ENCODE measurements at places on chromosomes 1 and 21.

GRCh38 chr1:230891413-230891812 lies 23.1 kb upstream of the C1orf198 start:
- DNase-seq: no peak

- no peak for DNase-seq
Observed at GRCh38 chr1:9085306-9085940, 16.0 kb upstream of the SLC2A5 start.

- DNase-seq: no peak
Observed at GRCh38 chr1:21490774-21491487, 18.3 kb upstream of the ALPL start.

GRCh38 chr1:180970333-180971079 lies 52.2 kb downstream of the STX6 start:
- no peak for DNase-seq

DNA sequence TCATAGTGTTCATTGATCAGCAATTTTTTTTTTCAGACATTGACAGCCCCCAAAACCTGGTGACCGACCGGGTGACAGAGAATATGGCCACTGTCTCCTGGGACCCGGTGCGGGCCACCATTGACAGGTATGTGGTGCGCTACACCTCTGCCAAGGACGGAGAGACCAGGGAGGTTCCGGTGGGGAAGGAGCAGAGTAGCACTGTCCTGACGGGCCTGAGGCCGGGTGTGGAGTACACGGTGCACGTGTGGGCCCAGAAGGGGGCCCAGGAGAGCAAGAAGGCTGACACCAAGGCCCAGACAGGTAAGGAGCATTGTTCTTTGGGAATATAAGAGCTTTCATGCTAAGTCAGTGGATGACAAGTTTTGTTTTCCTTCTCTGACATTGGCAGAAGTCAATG lies 49.3 kb downstream of the TNN start:
- DNase-seq: no peak

GRCh38 chr1:60569189-60569588 lies 495.6 kb upstream of the C1orf87 start:
- no peak for DNase-seq

DNA sequence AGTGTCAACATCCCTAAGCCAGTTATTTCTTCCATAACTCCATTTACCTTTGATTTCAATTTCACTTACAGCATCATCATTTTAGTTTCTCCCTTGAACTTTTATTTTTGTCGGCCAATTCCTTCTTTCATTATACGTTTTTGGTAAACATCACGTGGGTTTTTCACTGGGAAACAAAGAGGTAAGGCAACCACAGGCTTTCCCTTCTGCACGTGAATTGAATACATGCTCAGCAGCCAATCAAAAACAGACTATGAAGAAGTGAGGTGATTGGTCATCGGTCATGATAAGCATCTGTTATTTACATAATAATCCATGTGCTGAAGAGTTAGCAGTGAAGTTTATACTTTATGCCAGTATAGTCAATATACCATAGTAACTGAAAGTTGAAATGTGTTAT lies 98.7 kb downstream of the NCAM2 start:
- DNase-seq: no peak

GRCh38 chr1:174397261-174397660 lies 50.5 kb upstream of the GPR52 start:
- no peak for DNase-seq

GRCh38 chr1:168260393-168260792 lies 20.3 kb upstream of the TBX19 start:
- no peak for DNase-seq

GRCh38 chr1:87329526-87330056 lies 911 bp downstream of the LMO4 start:
- DNase-seq: no peak

DNA sequence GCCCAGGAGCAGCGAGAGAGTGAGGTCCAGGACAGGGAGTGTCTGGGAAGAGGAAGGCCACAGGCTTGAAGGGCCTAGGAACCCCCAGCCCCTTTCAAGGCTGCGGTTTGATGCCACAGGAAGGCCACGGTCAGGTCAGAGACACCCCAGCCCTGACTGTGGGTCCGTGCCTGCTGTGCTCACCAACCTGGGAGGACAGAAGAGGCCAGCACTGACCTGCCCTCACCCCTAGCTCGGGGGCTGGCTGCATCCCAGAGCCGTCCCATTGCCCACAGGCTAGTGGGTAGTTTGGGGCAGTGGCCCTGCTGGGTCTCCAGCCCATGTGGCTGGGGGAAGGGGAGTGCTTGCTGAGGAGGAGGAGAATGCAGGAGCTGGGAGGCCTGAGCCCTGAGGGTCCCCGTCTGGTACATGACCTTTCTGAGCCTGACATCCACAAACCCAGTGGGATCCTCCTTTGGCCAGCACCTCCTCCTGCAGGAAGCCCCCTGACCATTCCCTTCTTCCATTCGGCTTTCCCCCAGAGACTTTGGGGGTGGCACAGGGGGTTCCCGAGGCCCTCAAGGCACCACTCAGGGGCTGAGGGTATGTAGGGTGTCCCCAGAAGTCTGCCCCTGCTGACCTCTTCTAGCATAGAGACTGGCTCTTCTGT lies 54.3 kb downstream of the WNT9A start:
- DNase-seq: no peak

DNA sequence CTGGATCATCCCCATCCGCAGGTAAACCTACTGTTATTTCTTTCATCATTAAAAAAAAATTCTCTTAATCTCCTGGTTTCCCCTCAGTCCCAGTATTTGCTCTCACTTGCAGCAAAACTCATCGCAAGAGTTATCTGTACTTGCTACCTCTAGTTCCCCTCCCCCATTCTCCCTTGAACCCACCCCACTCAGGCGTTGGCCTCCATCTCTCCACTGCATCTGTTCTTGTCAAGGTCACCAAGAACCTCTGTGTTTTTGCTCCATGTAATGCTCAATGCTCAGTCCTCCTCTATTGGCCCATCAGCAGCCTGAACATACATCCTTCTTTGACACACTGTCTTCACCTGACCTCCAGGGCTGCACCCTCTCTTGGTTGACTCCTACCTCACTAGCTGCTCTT lies 4.6 kb downstream of the PKLR start:
- DNase-seq: no peak

- DNase-seq: no peak
Observed at GRCh38 chr1:112464501-112464900, 44.3 kb upstream of the WNT2B start.

GRCh38 chr1:119946724-119947123 lies 50.4 kb upstream of the ADAM30 start:
- no peak for DNase-seq

DNA sequence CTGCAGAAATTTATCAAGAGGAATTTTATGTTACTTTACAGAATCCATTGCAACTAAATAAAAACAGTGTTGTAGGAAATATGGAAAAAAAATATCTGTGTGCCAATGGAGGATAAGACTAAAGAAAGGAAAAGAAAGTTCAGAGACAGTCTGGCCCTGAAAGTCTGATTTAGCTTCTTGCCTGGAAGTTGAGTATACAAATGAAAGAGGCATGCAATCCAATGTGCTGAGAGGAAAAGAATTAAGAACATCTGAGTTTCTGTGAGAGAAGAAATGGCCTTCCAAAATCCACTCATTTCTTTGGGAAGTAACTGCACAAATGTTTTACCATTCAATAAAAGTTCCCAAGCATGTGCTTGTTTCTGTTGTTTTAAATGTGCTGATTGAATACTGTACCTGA lies 65.1 kb downstream of the LHX9 start:
- no peak for DNase-seq

- DNase-seq: no peak
Observed at GRCh38 chr1:109197158-109198042, 16.3 kb upstream of the SARS1 start.

GRCh38 chr1:83103341-83103740 lies 895.6 kb downstream of the TTLL7 start:
- DNase-seq: no peak

DNA sequence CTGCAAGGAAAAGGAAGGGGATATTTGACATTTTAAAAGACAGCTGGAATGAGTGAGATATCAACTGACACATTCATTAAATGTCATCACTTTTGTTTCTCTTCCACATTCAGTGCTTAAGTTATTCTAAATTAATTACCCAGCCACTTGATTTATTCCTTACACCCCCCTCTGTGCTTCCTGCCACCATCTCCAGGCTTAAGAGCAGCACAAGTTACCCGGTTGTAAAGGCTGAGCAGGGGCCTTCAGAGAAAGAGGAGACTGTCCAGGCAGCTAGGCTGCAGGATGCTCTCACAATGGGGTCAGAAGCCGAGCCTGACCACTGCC lies 71.4 kb downstream of the SYT6 start:
- DNase-seq: no peak

- DNase-seq: no peak
Observed at GRCh38 chr1:223745731-223746130, 33.4 kb downstream of the CAPN2 start.

GRCh38 chr1:201826830-201827229 lies 2.1 kb upstream of the IPO9 start:
- no peak for DNase-seq

DNA sequence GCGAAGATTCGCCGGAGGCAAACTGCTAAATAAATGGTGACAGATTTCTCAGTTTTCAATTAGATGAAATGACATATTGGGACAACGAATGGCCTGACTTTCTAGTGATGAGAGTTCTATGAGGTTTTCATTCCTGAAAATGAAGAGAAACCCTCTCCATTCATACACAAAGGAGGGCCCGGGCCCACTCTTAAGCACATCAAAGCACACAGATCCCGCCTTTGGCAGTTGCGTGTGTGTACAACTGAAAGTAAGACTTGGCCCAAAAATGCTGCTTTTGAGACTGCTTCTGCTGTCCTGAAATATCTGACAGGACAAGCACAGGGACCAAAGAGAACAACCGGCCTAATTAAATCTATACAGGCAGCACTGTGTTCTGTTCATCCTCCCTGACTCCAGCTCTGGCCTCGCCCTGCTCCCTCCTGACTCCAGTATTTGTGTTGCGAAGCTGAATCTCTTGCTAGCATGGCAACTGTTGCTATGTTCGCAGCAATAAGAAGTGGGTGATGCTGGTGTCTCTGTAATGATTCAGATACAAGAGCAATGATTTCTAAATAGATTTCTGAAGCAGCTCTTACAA lies 7.4 kb downstream of the LRRC53 start:
- DNase-seq: no peak

DNA sequence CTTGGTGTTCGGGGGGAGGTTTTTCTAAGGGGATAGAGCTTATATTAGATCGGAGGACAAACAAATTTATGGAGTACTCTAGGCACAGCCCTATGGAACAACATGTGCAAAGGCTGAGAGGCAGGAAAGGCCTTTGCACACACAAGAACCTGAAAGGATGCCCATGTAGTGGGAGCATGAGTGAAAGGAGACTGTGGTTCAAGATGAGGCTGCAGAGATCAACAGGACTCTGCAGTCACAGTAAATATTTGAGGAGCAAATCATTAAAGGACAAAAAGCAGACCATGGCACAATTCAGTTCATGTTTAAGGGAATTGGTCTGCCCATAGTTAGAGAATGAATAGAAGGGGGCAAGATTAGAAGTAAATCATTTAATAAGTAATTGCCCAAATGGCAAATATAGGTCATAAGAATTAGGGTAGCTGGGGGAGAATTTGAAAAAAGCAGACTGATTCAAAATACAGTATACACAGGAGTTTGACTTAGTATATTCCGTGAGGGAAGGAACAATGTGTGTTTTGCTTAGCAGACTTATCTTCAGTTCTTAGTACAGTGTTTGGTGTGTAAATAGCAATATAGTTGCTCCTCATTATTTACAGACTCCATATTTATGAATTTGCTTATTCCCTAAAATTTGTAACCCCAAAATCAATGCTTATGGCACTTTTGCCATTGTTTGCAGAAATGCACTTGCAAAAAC lies 268.1 kb downstream of the SEC16B start:
- no peak for DNase-seq

- DNase-seq: no peak
Observed at GRCh38 chr1:5296095-5296494, 641.7 kb downstream of the AJAP1 start.

- DNase-seq: no peak
Observed at GRCh38 chr1:150144606-150145005, 5.1 kb upstream of the PLEKHO1 start.

DNA sequence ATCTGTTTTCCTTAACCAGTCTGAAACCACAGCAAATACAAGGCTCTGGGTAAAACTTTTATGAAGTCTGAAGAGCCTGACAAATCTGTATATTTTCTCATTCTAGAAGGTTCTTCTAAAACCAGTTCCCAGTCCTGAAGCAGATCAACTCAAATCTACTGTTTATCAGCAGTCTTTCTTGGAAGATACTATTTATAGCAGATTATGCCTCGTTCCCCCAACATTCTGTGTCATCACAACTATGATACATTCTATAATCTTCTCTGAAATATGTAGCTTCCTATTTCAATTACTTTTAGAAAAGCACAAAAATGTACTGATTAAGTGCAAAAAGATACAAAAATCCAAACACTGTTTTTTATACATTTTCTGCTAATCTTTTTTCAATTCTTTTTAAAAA lies 67.5 kb downstream of the NIBAN1 start:
- no peak for DNase-seq

DNA sequence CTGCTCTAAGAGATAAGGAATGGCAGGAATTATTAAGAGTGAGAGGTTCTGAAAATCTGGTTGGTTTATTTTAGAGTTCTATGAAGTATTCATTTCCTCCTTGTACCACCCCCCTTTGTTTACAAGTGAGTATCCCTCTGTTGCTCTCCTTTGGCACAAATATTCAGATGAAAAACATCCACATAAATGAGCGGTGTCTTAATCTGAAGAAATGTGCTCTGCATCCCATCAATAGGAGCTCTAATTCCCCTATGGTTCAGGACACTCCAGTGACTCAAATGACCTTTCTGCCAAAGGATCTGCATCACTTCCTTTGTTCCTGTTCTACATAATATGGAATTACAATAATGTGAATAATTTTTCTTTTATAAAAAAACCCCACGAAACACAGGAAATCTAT lies 16.6 kb downstream of the DDAH1 start:
- DNase-seq: no peak

- no peak for DNase-seq
Observed at GRCh38 chr1:5381491-5381890, 610.7 kb downstream of the NPHP4 start.

- DNase-seq: no peak
Observed at GRCh38 chr1:47495176-47495713, 57.4 kb downstream of the FOXD2 start.

DNA sequence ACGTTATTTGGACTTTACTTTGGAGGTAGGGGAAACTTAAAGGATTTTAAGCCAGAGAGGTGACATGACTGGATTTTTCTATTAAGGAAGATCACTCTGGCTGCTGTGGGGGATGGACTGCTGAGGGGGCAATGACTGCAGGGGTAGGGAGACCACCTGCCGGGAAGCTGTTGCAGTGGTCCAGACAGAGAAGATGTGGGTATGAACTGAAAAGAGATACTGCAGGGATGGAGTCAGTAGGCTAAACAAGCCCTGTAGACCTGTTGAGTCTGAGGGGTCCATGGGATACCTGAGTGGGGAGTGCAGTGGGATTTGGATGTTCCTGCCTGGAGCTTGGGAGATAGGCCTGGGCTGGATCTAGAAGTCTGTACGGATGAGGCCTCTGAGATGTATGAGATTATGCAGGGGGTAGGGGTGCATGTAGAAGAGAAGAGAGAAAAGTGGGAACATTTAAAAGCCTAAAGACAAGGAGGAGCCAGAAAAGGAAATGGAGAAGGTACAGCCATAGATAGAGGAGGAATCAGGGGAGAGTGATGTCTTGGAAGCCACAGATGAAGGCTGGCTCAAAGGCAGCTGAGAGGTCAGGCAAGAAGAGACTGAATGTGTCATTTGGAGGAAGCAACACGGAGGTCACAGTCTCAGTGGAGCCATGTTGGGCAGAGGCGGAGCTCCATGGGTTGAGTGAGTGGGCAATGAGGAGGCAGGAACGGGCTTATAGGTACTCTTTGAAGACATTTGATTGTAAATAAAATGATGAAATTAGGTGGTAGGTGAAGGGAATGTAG lies 25.9 kb upstream of the KCNA2 start:
- DNase-seq: no peak

Data from right renal pelvis (tissue), 4 donors.